Choroid plexus epithelial cell (primary cell): ENCODE measurements at places on chromosomes 12 and 14.

- peak; percentile 94 for DNase-seq
These were observed 99.2 kb downstream of the DIP2B start for GRCh38 chr12:50603817-50604639.

GRCh38 chr12:46386877-46387629 lies 14.5 kb upstream of the SLC38A2 start:
- peak; percentile 89 for DNase-seq

DNA sequence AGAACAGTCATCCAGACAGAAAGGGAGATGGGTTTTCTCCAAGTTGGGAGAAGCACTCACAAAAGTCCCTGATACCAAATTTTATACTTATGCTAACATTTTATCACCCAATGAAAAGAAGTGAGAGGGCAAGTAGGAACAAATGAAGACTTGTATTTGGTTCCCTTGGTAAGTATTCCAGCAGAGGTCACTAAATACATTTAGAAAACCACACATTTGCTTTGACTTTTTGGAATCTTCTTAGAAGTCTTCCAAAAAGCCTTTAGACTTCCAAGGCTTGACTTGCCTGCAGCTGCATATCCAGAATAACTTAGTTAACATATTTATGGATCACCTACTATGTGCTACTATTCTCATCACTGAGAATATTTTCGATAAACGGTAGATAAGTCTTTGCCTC lies 3.1 kb upstream of the GYS2 start:
- peak; percentile 68 for DNase-seq

- DNase-seq = peak; percentile 35
These were observed 5.0 kb upstream of the MGAT4C start for GRCh38 chr12:86261142-86261541.

DNA sequence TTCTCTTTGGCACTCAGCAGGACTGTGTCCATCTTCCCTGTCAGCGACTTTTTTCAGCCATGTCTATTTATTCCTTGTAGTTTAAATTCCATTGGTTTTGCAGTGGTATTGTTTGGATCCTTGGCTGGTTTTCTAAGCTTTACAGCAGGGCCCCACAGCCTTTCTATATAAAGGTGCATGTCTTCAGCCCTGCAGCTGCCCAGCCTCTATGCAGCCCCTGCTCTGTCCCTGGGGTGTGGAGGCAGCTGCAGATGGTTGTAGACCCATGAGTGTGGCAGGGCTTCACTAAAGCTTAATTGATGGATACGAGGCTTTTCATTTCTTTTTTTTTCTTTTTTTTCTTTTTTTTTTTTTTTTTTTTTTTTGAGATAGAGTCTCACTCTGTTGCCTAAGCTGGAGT lies 29.7 kb downstream of the SFSWAP start:
- no peak for DNase-seq

DNA sequence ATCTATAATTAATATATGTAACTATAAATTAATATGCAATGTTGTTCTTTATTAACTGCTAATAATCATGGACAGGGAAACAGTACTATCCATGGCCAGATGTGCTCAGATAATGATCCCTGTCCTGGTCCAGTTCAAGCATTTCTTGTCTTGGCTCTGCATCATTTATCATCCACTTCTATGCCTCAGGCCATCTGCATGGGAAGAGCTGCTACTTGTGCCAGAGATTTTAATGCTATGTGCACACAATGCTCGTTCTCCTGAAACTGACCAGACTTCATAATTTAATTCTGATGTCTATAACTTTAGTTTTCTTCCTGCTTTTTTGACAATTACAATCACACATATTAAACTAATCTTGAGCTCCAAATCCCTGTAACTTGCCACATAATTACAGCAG lies 11.2 kb upstream of the TMX1 start:
- DNase-seq = no peak

DNA sequence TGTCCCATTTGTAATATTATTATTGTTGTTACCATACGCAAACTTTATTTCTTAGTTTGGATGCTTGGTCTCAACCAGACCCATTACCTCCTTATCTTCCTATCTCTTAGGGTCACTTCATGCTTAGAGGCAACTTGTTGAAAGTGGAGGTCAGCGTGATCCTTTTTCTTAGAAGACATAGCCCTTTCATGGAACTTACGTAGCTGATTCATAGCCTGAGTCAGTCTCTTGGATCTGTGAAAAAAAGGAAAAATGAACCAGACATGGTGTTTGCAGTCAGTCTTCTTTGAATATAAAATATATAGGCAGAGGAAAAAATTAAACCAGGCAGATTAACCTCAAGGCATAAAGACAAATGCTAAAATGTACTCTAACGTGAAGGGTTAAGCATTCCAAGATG lies 613.7 kb downstream of the DIO2 start:
- DNase-seq = peak; percentile 74

- DNase-seq = peak; percentile 52
These were observed 6.0 kb downstream of the FAR2 start for GRCh38 chr12:29155079-29155478.

DNA sequence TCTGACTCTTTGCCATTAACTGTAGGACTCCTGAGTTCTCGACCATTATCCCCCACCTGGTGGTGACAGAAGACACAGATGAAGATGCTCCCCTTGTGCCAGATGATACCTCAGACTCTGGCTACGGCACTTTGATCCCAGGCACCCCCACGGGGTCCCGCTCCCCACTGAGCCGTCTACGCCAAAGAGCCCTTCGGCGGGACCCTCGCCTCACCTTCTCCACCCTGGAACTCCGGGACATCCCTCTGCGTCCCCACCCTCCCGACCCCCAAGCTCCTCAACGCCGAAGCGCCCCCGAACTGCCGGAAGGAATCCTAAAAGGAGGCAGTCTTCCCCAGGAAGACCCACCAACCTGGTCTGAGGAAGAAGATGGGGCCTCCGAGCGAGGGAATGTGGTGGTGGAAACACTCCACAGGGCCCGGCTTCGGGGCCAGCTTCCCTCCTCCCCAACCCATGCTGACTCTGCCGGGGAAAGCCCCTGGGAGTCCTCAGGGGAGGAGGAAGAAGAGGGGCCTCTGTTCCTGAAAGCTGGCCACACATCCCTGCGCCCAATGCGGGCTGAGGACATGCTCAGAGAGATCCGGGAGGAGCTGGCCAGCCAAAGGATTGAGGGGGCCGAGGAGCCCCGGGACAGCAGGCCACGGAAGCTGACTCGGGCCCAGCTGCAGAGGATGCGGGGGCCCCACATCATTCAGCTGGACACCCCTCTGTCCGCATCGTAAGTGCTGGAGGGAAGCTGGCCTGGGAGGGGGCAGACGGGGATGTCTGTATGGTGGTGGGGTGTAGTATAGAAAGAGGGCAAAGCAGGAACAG lies 14.4 kb downstream of the TNFRSF1A start:
- DNase-seq = no peak

DNA sequence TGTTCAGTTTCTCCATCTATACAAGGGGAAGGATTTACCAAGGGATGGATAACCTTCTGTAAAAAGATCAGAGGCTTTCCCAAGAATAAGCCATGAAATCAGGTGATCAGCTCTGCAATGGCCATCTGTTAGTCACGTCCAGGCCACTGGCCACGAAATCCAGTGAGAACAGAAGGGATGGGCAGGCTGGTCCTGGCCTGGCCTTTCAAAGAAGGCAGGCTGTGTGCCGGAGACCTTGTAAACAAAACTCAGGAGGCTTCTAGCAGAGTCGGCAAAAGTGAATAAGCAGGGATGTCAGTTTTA lies 68.5 kb downstream of the RNF34 start:
- no peak for DNase-seq

DNA sequence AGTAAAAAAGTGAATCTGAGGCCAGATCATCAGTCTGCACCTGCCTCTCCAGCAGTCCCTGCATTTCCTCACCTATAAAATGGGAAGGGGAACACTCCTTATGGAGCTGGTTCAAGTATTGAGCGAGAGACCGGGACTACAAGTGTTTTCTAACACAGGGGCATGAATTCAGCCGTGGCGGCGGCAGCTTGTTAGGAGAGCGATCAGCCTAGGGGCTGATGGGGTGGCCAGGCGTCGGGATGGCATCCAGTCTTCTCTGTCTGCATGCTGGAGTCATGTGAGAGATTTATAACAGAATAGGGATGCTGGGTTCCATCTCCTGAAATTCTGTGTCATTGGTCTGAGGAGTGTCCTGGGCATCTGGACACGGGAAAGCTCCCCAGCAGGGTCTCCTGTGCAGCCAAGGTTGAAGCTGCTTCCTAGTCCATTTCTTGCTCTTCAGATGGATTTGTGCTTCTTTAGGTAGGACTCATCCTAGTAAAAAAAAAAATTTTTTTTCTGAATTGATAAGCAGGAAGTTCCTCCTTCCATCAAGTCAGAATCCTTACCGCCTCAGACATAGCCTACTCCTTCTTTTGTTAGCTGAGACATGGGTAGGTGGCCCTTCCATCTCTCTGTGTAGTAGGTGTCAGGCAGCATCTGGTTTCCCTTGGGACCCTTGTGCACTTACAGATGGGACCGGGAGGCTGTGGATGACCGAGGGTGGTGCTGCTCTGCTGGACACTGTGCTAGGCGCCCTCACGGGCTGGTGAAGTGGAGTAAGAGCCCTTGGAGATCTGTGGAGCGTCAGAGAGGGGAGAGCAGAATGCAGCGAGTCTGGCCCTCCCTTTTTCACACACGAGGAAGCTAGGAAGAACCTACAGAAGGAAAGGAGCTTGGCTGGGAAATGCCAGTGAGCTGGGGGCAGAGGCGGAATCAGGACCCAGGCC lies 146.7 kb downstream of the TSPAN9 start:
- DNase-seq = no peak

- DNase-seq = no peak
These were observed 5.2 kb downstream of the PGAM5 start for GRCh38 chr12:132715874-132716273.

GRCh38 chr14:103519837-103520212 lies 2.8 kb downstream of the CKB start:
- DNase-seq = no peak

- DNase-seq = no peak
These were observed 16.4 kb downstream of the DAO start for GRCh38 chr12:108896336-108896735.

DNA sequence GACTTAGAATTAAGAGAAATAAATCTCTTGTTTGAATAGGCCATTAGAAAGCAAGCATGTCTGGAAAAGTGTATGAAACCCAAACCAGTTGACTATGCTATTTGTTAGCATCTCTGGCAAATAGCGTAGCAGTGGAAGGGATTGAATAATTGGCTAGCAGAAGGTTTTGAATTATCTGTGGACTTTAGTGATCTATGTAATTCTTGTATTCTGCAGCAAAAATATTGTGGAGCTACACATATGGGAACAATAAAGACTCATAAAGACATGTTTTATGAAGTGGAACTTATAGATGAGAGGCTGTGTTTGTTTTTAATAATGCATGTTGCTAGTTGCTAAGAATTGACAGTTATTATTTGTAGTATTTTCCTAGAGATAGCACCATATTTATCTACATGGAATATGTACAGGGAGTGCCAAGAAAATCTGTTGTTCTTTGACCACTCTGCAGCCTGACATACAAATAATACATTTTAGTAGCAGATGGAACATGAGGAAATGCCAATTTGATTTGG lies 4.7 kb downstream of the SRGAP1 start:
- DNase-seq = no peak

- peak; percentile 39 for DNase-seq
These were observed 516 bp downstream of the NINJ2 start for GRCh38 chr12:662566-663292.
